ENCODE measurements at places on chromosomes 5 and 9. TPM values are rescaled to one million over a fixed set of nuclear protein-coding genes. Genes with fewer than 3 reads are reported as not detected.

The ZNF366 gene
- polyA plus RNA-seq, result 4.6 TPM

The SPINK4 gene
- not detected for polyA plus RNA-seq

The HAUS6 gene
- polyA plus RNA-seq, result 22.8 TPM

The KLHL3 gene
- polyA plus RNA-seq, result 22.9 TPM

The CNTLN gene
- 13.0 TPM for polyA plus RNA-seq

The HAVCR2 gene
- polyA plus RNA-seq, result 7.4 TPM

The LMX1B gene
- 20.5 TPM for polyA plus RNA-seq

The FAM174A gene
- polyA plus RNA-seq, result 24.7 TPM

The SPRY4 gene
- polyA plus RNA-seq, result 26.9 TPM

The PPP1R2B gene
- polyA plus RNA-seq, result 0.09 TPM

The SLC46A2 gene
- polyA plus RNA-seq, result 0.52 TPM
